ENCODE measurements at places on chromosomes 2 and 18.

- DNase-seq, result no peak
These were observed 215.6 kb downstream of the MTX2 start for GRCh38 chr2:176484838-176485237.

DNA sequence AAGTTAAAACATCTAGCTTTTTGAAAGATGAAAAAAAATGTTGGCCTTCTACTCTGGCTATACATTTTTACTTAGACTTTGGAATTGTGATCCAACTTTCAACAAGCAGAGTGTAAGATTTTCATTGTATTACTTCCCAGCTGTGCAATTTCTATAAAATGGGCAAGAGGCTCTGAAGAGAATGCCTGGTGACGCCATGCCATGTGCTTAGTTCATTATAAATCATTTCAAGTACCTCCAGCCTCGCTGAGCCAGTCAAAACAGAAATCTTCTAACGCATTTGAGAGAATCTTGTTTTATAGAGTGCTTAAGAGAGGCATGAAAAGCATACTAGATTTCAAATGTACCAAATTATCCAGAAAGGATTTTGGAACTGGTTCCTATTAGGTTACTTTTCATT is 10.1 kb upstream of the STK17B start:
- no peak for DNase-seq

GRCh38 chr18:10850216-10850615 is 299.2 kb downstream of the PIEZO2 start:
- DNase-seq, result no peak

GRCh38 chr2:78780256-78780655 is 245.2 kb upstream of the REG3G start:
- no peak for DNase-seq

GRCh38 chr2:156706576-156706975 is 270.4 kb downstream of the GPD2 start:
- DNase-seq, result no peak

DNA sequence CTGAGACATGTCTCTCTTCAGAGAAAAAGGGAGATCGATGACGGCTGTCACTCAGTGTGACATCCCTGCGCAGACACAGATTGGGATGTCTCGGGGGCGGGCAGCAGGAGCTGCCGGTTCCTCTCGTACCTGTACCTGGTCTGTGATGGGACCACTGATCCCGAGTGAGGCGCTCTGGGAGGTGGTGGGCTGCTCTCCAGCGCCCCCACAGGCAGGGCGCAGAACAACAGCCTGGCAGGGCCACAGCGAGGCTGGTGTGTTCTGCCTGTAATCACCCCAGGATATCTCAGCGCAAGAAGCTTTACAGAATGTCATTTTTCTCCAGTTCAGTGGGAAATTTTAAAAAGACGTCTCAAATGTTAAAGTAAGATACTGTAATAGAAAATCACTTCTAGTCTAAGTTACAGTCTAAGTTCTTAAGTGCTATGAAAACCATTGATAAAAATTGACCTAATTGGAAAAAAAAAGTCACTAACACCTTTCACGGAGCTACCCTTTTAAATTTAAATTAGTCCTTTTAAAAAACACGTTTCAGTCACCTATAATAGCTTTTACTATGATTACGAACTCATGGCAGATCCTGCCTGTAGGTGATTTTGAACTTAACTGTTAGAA is 189.8 kb downstream of the SNTG2 start:
- no peak for DNase-seq

DNA sequence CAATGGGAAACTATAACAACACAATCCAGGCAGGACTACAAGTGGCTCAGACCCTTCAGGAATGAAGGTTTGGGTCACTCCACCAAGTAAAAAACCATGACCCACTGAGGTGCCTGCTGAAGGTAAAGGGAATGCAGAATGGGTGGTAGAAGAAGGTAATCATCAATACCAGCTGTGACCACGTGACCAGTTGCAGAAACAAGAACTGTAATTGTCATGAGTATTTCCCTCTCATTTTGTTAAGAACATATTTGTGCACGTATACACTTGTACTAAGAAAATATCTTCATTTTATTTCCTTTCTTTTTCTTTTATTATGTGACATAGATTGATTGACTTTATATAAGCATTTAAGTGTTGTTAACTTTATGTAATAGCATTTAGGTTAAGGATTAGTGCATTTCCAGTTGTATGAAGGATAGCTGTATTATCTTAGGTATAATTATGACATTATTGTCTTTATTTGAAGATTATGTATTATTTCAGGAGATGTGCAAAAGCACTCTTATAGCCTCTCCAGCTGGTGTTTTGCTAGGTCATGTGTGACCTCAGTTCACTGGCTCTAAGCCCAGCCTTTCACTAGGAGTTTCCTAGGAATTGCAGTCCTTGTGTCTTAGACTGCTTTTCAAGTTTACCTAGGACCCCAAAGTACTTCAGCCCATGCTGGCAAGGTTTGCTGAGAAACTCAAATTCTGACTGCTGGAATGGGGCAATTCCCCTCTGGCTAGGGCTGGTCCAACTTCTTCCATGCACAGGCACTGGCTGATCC is 125.7 kb upstream of the DPP10 start:
- DNase-seq, result no peak

DNA sequence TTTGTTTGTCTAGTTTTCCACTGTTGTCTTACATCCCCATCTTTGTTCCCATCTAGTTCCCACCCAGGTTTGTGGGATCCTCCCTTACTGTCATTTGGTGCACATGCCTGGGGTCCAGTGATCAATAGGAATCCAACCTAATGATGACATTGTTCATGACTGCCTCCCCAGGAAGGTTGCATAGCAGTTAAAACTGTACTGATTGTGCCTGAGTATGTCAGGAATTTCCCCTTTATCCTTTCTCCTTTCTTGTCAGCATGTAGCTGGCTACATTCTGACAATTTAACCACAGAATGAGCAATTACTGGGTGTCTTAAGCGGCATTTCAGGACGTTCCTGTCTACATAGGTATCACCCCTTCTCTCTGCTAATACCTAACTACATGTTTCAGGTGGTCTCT is 653.0 kb downstream of the CNTNAP5 start:
- no peak for DNase-seq

- no peak for DNase-seq
These were observed 479.5 kb downstream of the TNS1 start for GRCh38 chr2:217523286-217523685.

- DNase-seq, result no peak
These were observed 151.9 kb downstream of the FMNL2 start for GRCh38 chr2:152486737-152487400.

GRCh38 chr2:99101697-99102096 is 39.8 kb upstream of the C2orf15 start:
- DNase-seq, result no peak

GRCh38 chr2:136404176-136404575 is 286.2 kb upstream of the CXCR4 start:
- no peak for DNase-seq

- DNase-seq, result no peak
These were observed 127.9 kb downstream of the THADA start for GRCh38 chr2:43467891-43468290.

- peak; percentile 84 for DNase-seq
These were observed 606 bp downstream of the TMEM237 start for GRCh38 chr2:201642579-201643215.

DNA sequence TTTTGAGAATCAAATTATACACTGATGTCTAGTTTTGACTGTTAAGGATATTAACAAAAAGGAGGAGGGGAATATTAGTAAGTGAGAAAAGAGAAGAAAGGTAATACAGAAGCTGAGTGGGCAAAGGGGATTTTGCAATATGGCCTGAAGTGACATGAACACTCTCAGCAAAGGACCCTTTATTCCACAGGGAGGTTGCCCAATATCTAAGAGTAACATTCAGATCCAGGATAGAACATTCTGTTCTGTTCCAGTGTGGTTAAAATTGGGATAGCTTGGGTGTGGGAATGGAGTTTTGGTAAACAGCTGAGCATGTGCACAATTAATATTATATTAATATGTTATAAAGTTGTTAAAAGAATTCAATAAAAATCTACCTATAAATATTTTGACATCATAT is 120.1 kb downstream of the ZNF385B start:
- no peak for DNase-seq

DNA sequence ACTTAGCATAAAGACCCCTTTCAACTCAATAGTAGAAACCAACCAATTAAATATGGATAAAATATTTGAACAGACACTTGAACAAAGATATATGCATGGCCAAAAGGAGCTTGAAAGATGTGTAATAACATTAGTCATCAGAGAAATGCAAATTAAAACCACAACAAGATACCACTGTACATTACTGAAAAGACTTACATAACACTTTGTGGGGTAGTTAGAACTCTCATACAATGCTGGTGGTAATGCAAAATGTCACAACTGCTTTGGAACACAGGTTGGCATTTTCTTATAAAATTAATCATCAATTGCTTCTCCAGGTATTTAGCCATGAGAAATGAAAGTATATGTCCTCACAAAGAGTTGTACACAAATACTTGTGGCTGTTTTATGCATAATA is 60.7 kb downstream of the TTC27 start:
- no peak for DNase-seq

Measured in T-helper 17 cell (primary cell).